ENCODE measurements at places on chromosomes 1 and 21.

DNA sequence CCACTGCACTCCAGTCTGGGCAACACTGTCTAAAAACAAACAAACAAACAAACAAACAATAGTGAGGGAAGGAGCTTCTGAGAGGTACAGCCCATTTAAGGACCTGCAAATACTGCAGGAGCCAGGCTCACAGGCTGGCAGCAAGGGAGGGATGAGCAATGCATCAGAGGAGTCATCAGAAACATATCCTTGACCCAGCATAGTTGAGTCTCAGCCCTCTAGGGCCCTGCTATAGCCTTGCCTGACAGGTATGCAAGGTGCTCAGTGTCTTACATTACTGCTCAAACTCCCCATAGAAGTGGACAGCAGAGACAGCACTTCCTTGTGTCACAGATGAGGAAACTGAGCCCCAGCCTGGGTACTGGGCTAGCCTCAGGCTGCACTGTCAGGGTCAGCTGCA lies 7.3 kb upstream of the TTC4 start:
- DNase-seq, result no peak

- DNase-seq, result no peak
These were observed 20.6 kb upstream of the CCDC190 start for GRCh38 chr1:162881590-162881989.

DNA sequence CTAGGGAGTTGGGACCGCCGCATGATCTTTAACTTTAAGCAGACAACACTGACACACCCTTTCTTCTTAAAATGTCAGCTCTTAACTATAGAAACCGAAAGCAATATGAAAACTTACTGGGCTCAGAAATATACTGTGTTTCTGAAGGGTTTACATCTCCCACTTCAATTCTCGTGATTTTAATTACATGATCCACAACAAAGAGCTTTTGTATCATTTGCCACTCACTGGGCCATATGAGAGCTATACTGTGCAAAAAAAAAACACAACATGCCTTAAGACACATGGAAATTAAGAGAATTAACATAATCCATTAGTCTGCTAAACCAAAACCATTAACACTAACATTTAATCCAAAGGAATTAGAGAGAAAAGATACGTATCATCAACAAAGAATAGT lies 35.0 kb upstream of the RAP1GAP start:
- DNase-seq, result no peak

GRCh38 chr1:67997746-67998145 lies 52.7 kb downstream of the DIRAS3 start:
- DNase-seq, result no peak

GRCh38 chr1:177645491-177646190 lies 324.2 kb downstream of the SEC16B start:
- DNase-seq, result no peak

DNA sequence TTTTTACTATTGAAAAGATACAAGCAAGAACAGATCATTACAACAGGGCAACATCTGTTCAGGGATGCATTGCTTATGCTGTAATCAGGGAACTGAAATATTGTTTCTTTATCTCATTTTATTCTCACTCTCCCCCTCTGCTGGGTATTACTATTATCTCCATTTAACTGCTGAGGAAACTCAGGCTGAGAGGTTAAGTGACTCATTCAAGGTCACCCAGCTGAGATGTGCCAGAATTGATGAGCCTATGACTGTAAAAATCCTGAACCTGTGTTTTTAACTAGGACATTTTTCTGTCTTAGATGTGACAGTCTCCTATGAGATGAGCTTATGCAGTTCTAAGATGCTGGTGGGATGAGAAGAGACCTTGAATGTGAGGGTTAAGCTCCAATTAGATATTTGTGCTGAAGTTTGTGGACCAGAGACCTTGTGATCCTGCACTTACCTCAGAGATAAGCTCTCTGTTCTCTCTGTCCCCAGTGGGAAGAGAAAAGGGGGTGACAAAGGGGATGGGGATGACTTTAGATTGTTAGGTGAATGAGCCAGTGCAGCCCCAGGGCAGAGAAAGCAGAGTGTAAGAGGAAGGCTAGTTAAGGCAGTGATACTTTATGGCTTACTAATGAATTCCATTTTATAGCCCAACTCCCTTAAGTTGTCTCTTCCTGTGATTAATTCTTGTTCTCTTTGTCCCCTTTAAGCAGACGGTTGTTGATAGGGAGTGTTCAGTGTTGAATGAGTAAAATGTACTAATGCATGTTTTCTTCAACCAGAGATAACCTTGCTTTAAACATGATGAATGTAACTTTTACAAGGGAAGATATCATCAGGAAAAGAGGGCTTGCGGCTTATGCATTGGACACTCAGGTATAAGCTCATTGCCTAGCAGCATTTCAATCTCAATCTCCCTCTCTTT lies 111.4 kb downstream of the HLX start:
- DNase-seq, result no peak

- DNase-seq, result no peak
These were observed 1054.4 kb downstream of the AMY1C start for GRCh38 chr1:104804147-104804546.

DNA sequence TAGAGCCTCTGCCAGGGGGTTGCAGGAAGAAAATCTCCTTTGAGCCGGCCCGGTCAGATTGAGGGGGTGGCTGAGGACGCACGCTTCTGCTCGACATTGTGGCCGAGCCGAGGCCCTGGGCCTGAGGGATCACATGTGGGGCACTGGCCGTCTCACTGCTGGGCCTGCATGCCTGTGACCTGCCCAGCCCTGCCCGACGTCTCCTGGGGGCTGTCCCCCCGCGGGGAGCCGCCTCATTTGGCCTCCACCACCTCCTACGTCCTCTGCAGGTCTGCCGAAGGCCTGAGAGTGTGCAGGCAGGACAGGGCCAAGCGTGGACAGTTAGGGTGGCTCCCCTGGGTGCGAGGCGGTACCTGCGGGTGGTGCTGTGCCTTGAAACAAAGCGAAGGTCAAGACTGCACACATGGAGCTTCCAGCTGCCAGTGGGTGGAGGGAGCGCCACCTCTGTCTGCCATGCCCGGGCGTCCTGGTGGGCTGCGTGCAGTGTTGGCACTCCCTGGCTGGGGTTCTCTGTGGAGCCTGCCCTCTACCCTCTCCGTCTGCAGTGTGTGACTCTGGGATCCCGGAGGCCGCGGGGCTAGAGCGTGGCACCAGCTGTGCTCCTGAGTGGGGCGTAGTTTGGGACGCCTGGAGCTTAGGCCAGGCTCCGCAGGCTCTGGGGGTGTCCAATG lies 51.7 kb downstream of the PCNT start:
- no peak for DNase-seq

DNA sequence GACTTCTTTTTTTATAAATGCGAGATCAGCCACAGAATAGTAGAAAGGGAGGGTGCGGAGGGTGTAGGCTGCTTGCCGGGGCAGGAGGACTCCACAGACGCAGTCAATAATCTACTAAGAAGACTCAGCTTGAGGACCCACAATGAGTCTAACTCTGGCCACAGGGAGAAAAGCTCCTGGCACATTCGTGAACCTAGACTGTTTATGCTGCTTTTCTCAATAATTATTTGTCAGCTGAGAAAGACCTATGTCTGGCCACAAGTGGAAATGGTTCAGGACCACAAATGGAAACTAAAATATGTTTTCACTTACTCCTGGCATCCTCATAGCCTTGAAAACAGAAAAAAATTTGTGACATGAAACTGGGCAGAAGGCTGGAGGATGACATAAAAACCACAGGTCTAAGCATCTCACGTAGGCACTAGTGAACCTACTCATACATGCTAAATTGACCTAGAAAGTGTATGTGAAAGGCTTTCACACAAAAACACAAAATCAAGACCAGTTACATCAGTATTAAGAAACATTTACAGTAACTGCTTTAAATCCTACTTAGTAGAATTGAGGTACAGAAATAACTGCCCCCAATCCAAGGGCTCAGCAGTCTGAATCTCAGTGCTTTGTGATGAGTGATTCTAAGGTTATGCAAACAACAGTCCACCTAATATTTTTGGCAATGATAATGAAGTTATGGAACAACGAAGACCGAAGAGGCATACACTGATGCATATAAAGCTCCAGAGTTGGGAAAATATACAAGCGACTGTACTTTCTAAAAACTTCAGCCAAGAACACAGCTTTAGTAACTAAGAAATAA lies 159.5 kb downstream of the SLC45A1 start:
- no peak for DNase-seq

DNA sequence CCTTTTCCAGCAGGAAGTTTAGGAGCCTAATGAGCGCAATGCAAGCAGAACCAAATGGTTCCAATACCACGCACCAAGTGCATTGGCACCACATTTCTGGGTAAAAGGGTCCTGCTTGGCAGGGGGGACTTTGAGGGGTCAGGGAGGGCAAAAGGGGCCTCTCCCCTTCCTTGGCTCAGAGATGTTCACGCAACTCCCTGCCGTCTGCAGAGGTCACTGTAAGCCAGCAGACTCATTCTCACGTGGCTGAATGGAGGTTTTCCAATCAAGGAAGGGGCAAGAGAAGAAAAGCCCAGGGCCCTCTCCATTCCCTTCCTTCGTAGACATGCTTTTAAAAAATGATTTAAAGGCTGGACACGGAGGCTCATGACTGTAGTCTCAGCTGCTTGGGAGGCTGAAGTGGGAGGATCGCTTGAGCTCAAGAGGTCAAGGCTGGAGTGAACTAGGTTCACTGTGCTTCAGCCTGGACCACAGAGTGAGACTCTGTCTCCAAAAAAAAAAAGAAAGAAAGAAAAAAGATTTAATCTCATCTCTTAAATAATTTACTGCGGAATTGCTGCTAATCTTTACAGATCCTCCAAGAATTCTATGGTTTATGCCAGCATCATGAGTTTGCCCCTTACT lies 80.3 kb downstream of the RUNX3 start:
- no peak for DNase-seq
